ENCODE measurements at places on chromosomes 6 and 20.
A peak's percentile ranks its signal among the peaks of the same experiment; 100 is the strongest.

GRCh38 chr6:14921170-14921569, 324.7 kb upstream of the JARID2 start:
- DNase-seq = no peak

DNA sequence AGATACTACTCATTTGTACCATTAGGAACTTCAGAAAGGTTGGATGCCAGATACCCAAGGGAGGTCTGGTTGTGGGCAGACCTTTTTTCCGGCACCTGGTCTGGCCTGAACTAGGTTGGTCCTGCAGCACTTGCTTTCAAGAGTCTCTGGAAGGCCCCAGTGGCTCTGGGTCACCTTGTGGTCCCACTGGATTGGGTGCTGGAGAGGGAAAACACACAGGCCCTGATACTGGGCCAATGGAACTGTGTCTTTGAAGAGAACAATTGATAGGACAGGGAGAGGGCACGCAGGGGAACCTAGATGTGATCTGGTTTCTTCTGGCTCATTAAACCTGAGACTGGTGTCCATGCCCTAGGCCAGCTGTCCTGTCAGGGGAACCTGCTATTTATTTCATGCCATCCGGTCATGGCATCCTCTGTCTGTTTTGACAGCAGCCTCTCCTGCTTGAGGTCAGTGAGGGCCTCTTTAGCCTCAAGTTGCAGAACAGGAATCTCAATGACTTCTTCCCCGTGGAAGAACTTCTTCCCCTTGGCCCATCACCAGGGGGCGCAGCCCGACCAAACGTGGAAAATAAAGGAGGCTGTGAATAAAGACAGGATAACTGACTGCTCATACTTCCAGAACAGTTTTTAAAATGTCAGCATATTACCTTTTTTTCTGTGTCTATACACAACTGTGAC, 25.0 kb downstream of the TAF8 start:
- peak; percentile 60 for DNase-seq

DNA sequence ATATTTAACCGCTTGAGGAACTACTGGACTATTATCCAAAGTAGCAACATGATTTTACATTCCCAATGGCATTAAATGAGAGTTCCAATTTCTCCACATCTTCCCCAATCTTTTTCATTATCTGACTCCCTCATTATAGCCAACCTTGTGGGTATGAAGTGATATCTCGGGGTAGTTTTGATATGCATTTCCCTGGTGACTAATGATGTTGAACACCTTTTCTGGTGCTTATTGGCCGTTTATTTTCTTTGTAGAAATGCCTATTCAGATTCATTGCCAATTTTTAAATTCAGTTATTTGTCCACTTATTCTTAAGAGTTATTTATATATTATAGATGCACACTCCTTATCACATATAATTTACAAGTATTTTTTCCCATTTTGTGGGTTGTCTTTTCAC, 129.0 kb downstream of the MMS22L start:
- no peak for DNase-seq

DNA sequence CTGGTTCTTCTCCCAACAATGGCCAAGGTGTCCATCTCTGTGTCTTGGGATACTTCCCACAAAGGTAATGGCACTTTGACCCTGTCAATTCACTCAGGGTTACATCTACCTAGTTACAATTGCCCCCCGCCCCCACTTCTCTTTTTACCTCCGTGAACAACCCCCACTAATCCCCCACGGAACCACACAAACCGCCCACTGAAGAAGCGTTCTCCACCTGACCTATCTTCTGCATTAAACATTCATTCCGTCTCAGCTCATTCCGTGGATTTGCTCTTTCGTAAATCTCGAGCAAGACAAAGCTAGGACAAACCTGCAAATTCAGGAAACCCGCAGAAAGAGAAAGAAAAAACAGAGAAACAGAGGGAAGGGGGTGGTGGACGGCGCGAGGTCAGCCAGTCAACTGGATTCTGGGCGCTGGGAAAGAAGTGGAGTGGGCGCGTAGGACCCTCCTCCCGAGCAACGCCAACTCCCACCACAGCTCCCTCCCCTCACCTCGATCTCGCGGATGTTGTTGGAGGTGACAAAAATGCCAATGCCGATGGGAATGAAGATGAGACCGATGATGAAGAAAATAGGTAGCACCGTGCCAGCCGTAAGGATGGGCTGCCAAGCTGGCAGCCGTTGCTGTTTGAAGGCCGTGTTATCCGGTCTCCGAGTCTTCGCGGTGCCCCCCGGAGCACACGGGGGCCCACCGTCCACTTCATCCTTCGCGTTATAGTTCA, 523 bp downstream of the TMEM30A start:
- no peak for DNase-seq

DNA sequence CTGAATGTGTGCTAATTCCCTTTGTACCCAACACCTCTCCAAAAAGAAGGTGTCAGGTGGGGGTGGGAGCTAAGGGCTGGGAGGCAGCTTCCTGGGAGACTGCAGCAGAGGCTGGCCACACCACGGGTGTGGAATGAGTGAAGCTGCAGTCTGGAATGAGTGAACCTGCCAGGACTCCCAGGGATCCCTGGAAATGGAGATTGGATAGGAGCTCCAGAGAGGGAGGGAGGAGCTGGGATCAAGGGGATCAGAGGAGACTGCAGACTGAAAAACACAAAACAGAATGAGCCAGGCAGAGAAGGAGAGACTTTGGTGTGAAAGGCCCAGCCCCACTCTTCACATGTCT, 387.0 kb upstream of the SULF2 start:
- no peak for DNase-seq

GRCh38 chr6:104860221-104860620, 502 bp upstream of the HACE1 start:
- no peak for DNase-seq

DNA sequence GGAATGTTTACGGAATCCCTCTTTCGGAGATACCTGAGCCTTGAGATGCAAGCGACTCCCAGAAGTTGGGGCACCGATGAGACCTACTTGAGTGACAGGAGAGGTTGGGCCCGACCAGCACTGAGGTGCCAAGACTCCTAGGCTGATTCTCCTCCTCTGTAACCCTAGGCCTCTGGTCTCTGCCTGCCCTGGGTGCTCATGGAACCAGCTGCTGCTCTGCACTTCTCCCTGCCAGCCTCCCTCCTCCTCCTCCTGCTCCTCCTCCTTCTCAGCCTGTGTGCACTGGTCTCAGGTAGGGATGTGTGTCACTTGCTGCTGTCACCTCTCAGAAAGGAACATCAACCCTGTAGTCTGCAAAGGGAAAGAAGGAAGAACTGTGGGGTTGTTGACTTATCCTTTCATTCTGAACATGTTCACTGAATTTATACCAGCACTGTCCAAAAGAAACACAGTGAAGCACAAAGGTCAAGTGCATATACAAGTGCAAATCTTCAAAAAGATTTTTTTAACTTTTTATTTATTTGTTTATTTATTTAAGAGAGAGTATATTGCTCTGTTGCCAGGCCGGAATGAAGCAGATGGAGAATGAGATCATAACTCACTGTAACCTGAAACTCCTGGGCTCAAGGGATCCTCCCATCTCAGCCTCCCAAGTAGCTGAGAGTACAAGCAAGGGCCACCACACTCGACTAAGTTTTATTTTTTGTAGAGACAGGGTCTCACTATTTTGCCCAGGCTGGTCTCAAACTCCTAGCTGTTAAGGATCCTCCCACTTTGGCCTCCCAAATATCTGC, 913 bp downstream of the BTN2A2 start:
- peak; percentile 45 for DNase-seq

DNA sequence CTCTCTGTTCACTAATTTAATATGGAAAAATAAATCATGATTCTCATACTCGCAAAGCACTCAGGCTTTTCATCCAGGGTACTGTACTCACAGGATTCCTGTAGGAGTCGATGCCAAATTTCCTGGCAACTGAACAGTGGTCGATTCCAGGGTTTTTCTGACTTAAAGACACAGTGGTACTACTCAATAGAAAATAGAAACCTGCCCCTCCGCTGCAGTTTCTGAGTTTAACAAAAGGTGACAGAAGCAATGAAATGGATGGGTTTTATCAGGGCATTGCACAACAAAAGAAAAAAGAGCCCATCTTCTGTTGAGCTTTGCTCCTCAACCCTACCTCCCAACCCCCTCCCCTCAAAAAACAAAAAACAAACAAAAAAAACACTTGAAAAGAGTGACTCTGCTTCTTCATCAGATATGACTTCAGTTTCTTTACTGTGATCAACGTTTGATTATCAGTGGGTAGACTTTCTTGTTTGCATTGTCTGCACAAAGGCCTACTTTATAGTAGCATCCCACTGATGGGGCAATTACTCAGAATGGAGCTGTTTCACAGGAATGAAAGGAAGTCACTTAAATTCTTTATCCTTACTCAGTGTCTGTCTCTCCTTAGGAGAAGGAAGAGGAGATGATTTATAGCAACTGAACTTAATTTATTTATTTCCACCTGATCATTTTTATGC, 96.2 kb upstream of the FOXO3 start:
- DNase-seq = no peak

- peak; percentile 69 for DNase-seq
Observed at GRCh38 chr6:169722362-169723199, 1.7 kb downstream of the PHF10 start.

- peak; percentile 28 for DNase-seq
Observed at GRCh38 chr20:1933465-1933870, 38.3 kb downstream of the SIRPA start.

DNA sequence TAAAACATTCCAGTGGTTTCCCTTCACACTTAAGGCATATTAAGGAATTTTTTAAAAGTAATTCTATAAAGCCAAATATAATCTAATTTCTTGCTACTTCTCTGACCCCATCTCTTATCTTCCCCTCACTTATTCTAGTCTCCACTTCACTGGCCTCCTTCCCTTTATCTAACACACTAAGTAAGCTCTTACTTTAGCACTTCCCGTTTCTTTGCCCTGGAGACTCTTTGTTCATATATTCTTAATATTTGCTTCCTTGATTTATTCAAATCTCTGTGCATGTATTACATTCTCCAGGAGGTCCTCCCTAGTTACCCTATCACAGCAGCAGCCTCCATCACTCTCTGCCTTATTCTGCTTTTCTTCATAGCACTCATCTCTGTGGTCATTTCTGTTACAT, 20.3 kb downstream of the GTPBP2 start:
- DNase-seq = no peak

GRCh38 chr20:19497064-19497463, 261.0 kb upstream of the RIN2 start:
- DNase-seq = peak; percentile 16

- no peak for DNase-seq
Observed at GRCh38 chr20:2476742-2477615, 6.4 kb upstream of the SNRPB start.

- DNase-seq = no peak
Observed at GRCh38 chr6:163344411-163344810, 70.1 kb upstream of the QKI start.

- DNase-seq = no peak
Observed at GRCh38 chr6:14765721-14766390, 480.0 kb upstream of the JARID2 start.

DNA sequence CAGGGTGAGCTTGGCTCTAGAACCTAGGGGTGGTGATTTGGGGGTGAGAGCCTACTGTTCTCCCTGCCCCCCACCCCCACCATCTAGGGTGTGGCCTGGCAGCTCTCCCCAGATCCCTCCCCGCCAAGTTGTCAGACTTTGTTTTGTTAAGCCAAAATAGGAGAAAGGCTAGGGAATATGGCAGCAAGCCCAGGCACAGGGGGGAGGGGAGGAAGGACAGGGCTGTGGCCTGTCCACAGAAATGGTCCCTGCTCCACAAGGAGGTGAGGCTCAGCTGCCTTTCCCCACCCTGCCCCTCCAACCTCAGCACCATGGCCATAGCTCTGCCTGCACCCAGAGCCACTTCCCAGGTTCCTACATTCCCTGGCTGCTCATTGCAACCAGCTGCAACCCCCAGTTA, 17.2 kb downstream of the SCUBE3 start:
- no peak for DNase-seq

DNA sequence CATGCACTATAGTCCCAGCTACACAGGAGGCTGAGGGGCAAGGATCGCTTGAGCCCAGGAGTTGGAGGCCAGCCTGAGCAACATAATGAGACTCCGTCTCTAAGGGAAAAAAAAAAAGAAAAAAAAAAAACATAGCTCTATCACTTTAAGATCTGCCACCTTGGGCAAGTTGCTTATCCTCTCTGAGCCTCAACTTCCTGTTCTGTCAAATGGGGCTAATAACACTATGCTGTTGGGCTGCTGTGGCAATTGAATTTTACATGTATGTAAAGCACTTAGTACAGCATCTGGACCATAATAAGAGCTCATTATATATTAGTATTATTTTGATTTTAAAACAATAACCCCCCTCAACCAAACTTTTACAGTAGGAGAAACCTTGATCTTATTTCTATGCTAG, 141.5 kb downstream of the ATXN1 start:
- DNase-seq = no peak

DNA sequence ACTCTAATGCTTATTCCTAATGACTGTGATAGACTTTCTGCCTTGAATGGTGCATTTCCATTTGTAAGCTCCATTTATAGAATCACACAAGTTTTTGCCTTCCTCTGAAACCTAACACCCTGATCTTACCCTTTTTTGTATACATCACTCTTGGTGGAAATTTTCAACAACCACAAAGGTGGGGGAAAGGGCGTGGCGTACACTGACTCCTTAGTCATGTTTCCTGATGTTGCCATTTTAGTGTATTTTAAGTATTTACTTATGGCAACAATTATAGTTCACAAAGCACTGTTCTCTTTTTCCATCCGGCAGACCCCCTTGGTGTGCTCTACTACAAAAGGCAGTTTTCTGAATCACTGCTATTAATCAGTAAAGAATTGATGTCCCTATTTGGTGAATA, 92.0 kb downstream of the ATXN1 start:
- no peak for DNase-seq

DNA sequence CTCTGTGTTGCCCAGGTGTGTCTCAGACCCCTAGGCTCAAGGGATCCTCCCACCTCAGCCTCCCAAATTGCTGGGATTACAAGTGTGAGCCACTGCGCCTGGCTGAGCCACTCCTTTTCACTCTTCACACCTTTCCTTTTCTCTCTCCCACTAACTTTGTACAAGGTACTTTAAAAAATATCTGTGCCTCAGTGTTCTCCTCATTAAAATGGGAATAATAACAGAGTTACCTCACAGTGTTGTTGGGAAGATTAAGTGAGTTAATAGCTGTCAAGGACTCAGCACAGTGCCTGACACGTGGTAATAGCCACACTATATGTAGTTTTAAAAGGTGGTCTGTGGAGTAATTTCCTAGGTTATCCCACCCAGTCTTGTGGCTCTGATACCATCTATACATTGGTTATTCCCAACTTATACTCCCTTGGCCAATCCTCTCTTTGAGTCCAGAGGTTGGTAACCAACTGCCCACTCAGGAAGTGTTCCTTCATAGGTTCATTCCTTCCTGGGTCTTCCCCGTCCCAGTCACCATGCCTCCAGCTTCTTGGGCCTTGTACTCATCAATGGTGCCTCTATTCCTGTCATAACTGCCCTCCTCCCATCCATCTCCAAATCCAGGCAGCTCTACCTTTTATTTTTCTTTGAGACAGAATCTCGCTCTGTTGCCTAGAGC, 78.6 kb upstream of the NAA20 start:
- DNase-seq = no peak

- no peak for DNase-seq
Observed at GRCh38 chr6:166223079-166223478, 55.4 kb upstream of the TBXT start.
